ENCODE measurements at places on chromosomes 1 and 21.
A peak's percentile ranks its signal among the peaks of the same experiment; 100 is the strongest.

- DNase-seq = no peak
Measured at GRCh38 chr1:236009857-236010256, 55.0 kb downstream of the NID1 start.

DNA sequence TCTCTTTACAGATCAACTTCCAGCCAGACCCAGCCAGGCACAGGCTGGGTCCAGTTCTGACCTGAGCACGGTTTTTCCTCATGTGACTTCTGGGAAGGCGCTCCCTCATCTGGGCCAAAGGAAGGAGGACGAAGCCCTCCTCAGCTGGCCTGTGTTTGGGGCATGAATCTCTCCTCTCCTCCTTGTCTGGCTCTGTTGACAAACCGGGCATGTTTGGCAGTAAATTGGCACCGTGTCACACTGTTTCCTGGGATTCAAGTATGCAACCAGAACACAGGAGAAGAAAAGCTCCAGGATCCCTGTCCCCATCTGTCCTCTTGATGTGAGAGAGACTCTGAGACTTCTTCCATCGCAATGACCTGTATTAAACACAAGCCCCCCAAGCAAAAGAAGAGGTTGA, 18.3 kb downstream of the NECAP2 start:
- DNase-seq = no peak

GRCh38 chr1:96698342-96698983, 23.1 kb upstream of the PTBP2 start:
- DNase-seq = no peak

- no peak for DNase-seq
Measured at GRCh38 chr1:246798606-246799496, 74.6 kb downstream of the SCCPDH start.

DNA sequence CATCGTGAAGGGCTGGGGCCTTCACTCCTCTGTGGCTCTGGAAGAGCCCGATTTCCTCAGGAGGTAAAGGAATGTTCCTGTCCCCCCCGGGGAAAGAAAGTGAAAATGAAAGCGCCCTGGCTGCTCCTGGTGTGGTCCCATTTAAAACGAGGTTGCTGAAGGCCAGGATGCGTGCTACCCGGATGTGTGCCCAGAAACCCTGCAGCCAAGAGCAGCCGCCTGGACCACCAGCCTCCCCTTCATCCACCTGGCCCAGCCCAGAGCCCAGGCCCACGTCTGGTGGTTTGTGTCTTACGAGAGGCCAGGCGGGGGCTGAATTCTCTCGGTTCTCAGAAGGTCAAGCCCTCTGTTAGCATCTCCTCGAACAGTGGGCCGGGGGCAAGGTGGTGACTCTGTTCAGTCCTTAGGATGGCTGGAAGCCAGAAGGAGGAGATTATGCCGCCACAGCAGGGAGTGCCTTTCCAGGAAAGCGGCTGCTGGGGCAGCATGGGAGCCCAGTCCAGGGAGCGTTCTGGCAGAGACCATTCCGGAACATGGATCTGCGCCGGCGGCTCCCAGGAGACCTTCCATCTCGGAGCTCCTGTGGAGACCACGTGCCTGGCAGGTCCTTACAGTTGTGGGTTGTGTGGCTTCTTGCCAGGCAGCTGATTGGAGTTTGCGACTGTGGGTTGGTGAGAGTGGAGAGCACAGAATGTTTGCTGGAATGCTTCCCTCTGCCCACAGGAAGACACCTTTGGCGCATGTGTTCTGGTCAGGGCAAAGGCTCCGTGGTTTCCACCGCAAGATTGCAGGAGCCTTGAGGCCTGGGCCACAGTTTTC, 1.4 kb downstream of the GUK1 start:
- peak; percentile 39 for DNase-seq

All from activated CD4-positive, alpha-beta T cell treated with anti-CD3 and anti-CD28 coated beads, Interleukin-2, Interleukin-4, amounts not matched to agents 100 ng/mL and 50 ng/mL, durations not matched to agents 16 hours and 8 hours (primary cell).